MCF 10A (cell line): ENCODE measurements at places on chromosomes 13 and 19. TPM values are rescaled to one million over a fixed set of nuclear protein-coding genes. Genes with fewer than 3 reads are reported as not detected.

DNA sequence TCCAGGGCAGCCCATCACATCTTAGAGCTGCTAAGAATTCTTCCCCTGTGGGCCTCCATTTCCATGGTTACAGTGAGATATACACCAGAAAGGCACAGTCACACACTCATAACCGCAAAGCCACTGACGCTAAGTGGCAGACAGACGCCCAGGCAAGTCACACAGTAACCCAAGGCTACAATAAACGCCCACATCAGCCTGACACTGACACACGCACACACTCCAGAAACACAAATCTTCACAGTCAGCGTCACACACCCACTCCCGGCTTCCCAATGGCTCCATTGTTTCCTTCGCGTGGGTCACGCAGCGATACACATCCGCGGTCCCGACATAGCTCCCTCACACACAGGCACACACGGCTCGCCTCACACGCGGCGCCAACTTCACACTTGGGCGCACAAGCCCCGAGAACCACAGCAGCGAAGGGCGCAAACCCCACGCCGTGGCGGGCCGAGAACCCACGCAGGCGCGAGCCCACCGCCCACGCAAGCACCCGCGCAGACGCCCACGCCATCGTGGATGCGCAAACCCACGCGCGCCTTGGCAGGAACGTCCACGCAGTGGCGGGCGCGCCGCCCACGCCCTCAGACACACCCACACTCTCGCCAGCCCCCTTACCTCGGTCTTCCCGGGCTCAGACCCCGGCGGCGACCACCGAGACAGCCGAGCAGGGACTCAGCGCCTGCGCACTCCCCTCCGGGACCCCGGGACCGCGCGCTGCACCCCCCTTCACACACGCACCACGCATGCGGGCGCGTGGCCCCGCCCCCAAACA lies at the start of gene ZNF667:
TSS of gene ZNF667 (minus strand) at position 695 of the 778 bp plus-strand sequence. CDS start 14,975 bp downstream, outside the sequence.
- no peak for DNase-seq
- no peak within 1 kb of the TSS for H3K27ac ChIP-seq
- H3K4me3 ChIP-seq = no peak within 1 kb of the TSS
- no peaks in the 10 kb centered on the region for H3K4me1 ChIP-seq

DNA sequence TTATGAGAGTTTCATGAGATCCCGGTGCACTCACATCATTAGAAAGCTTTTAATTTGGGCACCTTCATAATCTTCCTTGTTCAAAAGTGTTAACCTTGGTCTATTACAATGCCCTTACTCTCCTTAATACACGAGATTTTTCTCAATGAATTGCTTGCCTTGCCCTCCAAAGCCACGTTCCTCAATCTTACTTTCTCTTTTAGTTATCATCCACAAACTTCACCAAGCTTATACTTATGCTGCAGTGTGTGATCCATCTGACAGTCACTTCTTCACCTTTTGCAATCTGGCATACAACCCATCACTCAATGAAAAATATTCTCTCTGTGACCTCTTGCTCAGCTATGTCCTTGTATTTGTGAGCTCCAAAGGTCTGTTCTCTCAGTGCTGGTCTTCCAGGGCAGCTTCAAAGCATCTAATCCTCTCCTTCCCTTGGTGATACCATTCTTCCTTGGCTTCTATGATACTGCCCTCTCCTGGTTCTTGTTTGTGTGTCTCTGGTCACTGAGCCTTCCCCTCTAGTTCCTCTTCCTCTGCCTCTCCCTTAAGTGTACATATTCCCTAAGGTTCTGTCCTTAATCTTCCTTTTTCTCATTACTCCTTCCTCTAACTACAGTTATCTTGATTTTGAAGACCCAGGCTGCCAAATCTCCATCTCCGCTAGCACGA lies 202.2 kb upstream of the STARD13 start:
- no peaks in the 10 kb centered on the region for H3K27me3 ChIP-seq
- H3K27ac ChIP-seq = peak overlapping the region; percentile 3
- H3K4me1 ChIP-seq = peaks cover 10% of the 10 kb centered on the region
- H3K4me3 ChIP-seq = no peak overlapping the region

SLC1A6 gene
- total RNA-seq = not detected in 2 replicates

- H3K27ac ChIP-seq = no peak overlapping the region
- no peak overlapping the region for H3K4me3 ChIP-seq
- no peaks in the 10 kb centered on the region for H3K27me3 ChIP-seq
- no peaks in the 10 kb centered on the region for H3K4me1 ChIP-seq
Observed at GRCh38 chr13:98263841-98264240, 86.8 kb upstream of the RNF113B start.

GRCh38 chr13:41434831-41435520 lies 22.4 kb upstream of the RGCC start:
- H3K36me3 ChIP-seq = no peaks in the 10 kb centered on the region
- peaks cover 5% of the 10 kb centered on the region for H3K27me3 ChIP-seq
- H3K27ac ChIP-seq = no peak overlapping the region
- no peaks in the 10 kb centered on the region for H3K4me1 ChIP-seq

DNA sequence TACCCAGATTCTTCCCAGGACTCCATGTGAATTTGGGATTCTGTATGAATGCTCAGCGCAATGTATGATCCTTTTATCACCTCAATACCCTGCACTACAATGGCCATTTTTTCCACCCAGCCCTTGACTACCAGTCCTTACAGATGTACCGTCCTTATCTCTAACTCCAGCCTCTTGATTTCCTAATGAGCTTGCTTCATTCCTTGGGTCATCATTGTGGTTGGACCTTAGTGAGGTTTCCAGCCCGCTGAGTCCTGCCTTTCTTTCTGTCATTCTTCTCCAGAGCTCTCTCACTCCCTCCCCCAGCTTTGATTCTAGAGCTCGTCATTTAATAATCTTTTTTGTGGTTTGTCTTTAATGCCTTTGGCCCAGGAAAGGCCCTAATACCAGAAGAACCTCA lies 438.5 kb downstream of the ZNF536 start:
- no peaks in the 10 kb centered on the region for H3K36me3 ChIP-seq
- no peaks in the 10 kb centered on the region for H3K27me3 ChIP-seq
- H3K4me1 ChIP-seq = no peaks in the 10 kb centered on the region
- no peak for DNase-seq
- H3K27ac ChIP-seq = no peak overlapping the region

NLRP11 gene
- total RNA-seq = not detected in 2 replicates

DNA sequence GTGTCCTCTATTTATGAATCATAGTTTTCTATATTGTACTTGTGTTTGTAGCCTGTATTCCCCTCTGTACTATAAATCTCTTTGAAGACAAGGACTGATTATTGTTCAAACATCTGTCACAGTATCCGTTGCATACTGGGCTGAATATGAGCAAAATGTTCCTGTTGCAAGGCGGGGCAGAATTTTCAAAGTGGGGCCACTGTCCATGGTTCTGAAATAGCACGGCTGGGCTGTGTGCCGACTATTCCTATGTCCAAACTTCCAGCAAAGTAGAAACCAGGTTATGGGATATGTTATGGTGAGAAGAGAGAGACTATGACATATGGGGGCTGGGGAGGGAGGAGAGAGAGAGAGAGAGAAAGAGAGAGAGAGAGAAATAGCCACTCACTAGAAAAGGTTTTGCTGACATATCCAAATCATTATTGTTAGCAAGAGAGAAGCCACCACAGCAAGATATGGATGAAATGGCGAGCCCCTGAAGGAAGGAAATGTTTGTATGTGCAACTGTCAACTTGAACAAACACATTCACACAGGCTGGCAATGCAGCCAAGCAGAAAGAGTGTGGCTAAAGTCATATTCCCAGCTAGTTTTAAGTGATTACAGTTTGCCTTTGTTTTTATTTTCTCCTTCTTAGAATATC lies 107.0 kb upstream of the GPR12 start:
- peak; percentile 49 for DNase-seq
- H3K36me3 ChIP-seq = no peaks in the 10 kb centered on the region
- peaks cover 13% of the 10 kb centered on the region for H3K27me3 ChIP-seq
- no peaks in the 10 kb centered on the region for H3K4me1 ChIP-seq

PRR36 gene
- total RNA-seq = 0.10 and 0.26 TPM in 2 replicates

DNA sequence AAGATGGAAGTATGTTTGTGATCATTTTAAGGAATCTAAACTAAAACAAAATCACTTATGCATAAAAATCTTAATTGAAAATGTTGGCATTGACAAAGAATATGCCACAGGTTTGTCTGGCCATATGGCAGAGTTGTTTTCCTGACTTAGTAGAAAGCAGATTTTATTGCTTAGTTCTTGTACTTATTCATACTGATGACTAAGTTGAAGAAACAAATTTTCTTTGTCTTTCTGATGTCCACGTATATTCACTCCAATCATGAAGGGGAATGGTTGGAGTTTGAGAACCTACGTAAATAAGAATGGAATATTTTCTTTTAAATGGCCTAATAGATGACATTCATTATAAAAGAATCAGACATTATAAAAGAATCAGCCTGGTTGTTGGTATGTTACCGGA lies 8.0 kb upstream of the GPC6 start:
- peak overlapping the region; percentile 88 for H3K27ac ChIP-seq
- no peaks in the 10 kb centered on the region for H3K27me3 ChIP-seq
- no peak for DNase-seq
- H3K36me3 ChIP-seq = no peaks in the 10 kb centered on the region
- no peak overlapping the region for H3K4me3 ChIP-seq

DNA sequence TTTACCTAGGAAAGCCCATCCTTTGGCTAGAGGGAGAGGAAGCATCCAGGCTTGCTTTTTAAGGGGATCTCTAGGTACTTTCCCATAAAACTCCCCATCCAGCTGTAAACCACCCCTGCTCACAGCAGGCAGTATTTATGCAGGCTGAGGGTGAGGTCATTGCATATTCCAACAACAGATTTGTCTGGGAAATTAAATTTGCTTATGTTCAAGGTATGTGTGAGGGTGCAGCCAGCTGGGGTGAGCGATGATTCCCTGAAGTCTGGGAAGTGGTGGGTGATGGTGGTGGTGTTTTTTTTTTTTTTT lies 96.3 kb upstream of the C1QTNF9B start:
- no peak for DNase-seq
- peaks cover 22% of the 10 kb centered on the region for H3K27me3 ChIP-seq
- no peaks in the 10 kb centered on the region for H3K4me1 ChIP-seq
- no peaks in the 10 kb centered on the region for H3K36me3 ChIP-seq

NLRP4 gene
- total RNA-seq = not detected in 2 replicates

- H3K27ac ChIP-seq = peak overlapping the region; percentile 43
- H3K4me3 ChIP-seq = no peak overlapping the region
- no peaks in the 10 kb centered on the region for H3K27me3 ChIP-seq
- peaks cover 33% of the 10 kb centered on the region for H3K36me3 ChIP-seq
- H3K4me1 ChIP-seq = peaks cover 13% of the 10 kb centered on the region
Observed at GRCh38 chr13:41315443-41316047, 4.5 kb downstream of the NAA16 start.
